K562 (cell line): ENCODE measurements at places on chromosomes 16 and 17.

DNA sequence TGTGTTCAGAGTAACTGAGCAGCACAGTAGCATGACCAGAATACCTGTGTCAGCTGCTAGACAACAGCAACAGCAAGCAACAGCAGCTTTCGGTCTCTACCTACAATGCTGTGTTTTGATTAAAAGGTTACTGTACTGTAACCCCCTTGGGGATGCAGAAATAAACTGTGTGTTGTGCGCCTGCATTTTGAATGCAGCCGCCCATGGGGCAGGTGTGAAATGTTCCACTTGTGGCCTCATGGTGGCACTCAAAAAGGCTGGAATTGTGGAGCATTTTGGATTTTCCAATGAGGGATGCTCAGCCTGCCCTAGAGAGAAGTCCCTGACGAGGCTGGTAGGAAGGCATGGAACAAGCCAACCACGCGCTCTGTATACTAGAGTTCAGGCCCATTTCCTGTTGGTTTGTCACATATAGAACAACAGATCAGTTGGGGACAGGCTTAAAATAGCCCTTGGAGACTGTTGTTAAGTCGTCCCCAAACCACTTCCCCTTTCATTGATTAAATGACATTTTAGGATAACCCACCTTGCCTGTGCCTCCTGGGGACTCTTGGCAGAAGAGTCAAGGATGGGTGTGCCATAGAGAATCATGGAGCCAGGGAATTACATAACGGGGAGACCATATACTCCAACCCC lies 27.1 kb downstream of the SCPEP1 start:
- no peak for DNase-seq

- no peak for DNase-seq
These were observed 19.3 kb downstream of the SPECC1 start for GRCh38 chr17:20028443-20028842.

DNA sequence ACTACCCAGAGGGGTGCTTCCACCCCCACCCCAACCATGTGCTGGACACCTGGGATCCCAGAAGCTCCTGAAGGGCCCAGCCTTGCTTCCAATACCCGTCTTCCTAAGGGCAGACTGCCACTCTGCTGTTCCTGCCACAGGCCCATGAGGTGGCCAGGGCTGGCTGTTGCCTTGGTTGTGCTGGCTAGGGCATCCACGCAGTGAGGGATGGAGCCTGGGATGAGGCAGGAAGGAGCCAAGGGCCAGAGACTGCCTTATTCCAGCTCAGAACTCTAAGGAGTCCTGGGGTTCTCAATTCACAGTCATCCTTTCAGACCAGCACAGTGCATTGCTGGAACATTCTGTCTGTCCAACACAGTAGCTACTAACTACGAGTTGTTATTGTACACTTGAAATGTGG lies 37.8 kb downstream of the BCO1 start:
- DNase-seq = no peak

DNA sequence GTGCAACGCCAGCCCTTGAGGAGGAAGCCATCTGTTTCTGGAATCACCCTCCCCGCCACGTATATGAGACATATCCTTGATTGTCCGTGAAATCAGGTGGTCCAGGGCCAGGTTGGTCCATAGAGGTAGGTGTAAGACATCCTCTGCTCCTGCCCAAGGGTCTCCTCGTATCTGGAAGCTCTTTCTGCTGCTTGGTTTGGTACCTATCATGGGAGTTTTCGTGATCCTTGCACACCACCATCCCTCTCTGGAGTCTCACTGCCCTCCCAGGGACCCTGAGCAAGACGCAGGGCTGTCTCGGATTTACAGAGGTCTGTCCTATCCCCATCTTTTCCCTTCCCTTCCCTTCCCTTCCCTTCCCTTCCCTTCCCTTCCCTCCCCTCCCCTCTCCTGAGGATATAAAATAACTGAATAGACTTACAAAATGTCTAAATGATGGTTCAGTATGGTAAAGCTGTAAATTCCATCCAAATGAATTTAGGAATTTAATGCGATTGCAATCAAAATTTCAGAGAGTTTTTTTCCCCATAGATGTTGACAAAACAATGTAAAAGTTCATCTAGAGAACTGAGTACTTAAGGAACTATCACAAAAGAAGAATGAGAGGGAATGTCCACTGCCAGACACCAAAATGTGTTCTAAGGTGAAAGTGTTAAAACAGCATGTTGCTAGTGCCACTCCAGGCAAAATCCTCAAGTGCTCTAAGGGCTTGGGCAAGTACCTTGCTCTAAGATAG lies 2.0 kb upstream of the CCDC42 start:
- DNase-seq = no peak

DNA sequence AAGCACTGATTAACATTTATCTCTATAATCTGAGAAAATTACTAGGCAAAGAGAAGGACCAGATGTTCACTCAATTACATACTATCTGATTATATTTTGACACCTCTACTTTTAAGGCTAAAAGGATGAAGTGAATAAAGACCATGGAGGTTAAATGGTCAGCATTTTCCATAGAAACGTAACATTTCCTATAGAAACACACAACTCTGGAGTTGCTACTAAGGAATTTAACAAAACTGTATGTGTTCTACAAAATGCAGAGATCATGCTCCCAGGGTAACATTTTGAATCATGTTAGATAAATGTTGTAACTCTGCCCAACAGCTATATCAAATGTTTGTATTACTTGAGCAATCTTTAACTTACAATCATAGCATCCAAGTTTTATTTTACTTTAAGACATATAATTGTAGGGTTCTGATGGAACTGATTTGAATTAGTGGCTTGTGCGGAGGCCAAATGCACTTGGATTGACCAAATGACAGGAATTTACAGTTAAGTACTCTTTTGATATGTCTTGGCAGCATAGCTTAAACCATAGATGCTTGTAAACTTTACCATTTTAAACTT lies 97.7 kb downstream of the RPGRIP1L start:
- DNase-seq = no peak

- no peak for DNase-seq
These were observed 46.3 kb downstream of the METRNL start for GRCh38 chr17:83125515-83126274.

DNA sequence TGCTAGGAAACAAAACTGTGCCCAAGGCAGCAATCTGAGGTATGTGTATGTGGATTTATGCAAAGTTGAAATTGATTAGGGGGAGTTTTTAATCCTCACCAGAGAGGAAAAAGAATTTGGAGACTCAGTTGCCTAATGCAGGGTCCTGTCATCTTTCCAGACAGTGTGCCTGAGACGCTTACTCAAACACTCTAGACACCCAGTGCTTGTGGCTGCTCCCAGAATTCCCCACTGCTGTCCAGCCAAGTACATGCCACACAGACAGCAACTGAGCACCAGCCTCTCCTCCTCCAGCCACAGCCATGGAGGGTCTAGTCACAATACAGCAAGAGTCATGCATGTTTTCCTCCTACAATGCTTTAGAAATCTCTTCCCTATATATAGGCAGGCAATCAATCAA lies 118.1 kb downstream of the HIC1 start:
- no peak for DNase-seq

- no peak for DNase-seq
These were observed 146.1 kb downstream of the GAS7 start for GRCh38 chr17:10052106-10052813.

- peak; percentile 54 for DNase-seq
These were observed 15.1 kb downstream of the SAMD14 start for GRCh38 chr17:50114849-50115357.

DNA sequence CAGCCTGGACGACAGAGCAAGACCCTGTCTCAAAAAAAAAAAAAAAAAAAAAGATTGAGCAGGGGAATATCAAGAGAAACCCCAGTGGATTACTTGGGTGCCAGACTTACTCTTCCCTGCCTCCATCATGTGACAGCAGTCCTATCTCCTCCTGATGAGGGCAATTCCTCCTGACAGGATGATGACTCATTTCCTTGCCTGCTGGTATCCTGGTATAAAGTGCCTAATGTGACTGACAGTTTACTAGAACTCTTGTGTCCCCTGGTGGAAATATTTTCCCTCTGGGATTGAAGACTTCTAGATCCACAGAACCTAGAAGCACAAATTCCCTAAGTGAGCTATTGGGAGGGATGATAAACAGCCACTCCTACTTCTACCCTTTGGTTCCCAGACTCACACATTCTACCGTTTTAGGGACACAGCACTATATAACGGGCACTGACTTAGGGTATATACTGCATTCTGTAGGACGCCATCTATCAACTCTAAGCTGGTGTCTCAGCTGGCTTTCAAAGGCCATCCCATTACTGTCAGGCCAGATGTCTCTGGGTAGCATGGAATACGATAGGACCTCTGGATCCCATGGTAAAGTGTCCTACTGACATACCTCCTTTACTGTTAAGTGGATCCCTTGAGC lies 114.6 kb upstream of the MED13 start:
- peak; percentile 46 for DNase-seq

GRCh38 chr17:75888484-75888883 lies 8.3 kb downstream of the TRIM65 start:
- DNase-seq = no peak

DNA sequence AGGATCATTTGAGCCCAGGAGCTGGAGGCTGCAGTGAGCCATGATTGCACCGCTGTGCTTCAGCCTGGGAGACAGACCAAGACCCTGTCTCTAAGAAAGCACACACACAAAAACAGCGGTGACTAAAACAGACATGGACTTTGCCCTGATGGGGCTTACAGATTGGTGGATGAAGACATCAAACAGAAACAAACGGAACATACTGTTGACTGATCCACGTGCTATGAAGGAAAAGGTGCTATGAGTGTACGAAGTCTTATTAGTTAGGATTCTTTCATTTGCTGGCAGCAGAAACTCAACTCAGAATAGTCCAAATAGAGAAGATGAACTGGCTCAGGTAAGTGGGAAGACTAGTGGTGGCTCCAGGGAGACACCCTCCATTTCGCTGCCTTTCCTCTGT lies 309.8 kb upstream of the N4BP1 start:
- DNase-seq = no peak

DNA sequence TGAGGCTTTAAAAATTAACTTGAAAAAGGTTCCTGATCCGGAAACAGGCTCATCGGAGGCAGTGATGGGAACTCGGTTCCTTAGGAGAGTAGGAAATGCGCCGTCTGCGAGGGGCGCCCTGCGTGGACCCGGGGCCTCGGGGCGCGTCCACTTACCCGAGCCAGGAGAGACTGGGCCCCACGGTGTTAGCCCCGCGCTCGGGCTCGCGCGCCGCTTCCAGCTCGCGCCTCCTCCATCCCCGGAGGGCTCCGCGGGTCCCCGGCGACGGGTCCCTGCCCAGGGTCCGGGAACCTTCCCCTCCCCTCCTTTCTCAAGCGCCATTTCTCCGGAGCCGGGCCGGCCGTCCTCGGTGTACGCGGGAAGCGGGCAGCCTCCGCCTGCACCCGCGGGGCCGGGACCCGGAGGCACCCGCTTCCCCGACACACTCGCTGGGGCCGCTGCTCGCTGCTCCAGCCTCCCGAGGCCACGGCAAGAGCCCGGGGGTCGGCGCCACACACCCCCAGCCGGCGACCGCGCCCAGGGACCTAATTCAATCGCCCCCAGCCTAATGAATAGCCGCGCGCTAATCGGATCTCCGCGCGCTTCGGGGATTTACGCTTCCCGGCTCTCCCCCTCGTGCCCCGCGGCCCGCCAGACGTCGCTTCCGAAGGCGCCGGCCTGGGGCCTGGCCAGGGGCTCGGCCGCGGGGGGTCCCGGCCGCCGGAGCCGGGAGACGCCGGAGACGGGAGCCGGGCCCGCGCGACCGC lies 2.2 kb upstream of the BAHCC1 start:
- DNase-seq = no peak

DNA sequence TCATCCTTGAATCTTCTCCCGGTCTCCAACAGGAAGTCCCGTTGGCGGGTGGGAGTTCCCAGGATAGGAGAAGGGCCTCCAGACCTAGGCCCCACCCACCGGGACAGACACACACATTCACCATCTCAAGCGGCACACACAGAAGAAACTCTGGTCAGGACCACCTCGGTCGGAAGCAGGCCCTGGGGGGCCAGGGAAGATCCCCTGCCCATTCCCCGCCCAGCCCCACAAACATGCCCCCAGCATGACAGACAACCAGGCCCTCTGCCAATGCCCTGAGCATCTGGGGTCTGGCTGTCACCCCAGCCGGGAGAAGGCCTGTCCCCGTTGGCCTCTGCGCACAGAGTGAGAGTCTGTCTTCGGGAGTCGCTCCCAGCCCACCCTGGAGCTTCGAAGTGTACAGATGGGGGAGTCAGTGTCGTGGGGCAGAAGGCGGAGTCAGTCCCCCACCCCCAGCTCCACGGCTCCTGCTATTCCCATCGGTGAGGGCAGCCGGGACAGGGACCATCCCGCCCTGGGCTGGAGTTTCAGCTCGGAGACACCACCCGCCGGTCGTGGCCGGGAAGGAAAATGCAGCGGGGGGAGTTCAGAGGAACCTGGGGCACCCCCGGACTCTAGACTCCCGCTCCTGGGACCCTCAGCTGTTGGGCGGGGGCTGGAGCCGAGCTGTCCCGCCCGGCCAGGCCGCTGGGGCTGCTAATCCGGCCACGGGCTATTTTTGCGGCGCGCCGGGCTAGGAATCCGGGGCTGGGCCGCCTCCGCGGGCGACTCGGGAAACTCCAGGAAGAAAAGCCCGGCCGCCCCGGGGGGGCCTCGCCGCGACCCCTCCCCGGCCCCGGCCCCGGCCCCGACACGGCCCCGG lies 660 bp downstream of the RHBDF1 start:
- peak; percentile 64 for DNase-seq

DNA sequence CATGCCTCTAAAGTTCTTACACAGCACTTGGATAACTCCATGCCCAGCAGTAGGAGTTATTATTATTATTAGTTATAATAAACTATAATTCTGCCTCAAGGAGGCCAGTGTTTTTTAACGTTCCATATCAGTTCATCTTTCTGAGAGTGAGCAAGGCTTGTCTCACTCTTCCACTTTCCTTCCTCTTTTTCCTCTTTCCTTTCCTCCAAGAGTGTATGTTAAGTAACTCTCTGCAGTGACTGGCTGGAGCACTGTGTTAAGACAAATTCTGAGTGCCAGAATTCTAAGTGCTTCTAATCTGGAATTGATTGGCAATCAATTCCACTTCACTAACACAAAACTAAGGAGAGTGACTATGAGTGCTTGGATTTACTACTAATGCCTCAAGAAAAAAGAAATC lies 16.4 kb downstream of the CLEC19A start:
- DNase-seq = no peak

DNA sequence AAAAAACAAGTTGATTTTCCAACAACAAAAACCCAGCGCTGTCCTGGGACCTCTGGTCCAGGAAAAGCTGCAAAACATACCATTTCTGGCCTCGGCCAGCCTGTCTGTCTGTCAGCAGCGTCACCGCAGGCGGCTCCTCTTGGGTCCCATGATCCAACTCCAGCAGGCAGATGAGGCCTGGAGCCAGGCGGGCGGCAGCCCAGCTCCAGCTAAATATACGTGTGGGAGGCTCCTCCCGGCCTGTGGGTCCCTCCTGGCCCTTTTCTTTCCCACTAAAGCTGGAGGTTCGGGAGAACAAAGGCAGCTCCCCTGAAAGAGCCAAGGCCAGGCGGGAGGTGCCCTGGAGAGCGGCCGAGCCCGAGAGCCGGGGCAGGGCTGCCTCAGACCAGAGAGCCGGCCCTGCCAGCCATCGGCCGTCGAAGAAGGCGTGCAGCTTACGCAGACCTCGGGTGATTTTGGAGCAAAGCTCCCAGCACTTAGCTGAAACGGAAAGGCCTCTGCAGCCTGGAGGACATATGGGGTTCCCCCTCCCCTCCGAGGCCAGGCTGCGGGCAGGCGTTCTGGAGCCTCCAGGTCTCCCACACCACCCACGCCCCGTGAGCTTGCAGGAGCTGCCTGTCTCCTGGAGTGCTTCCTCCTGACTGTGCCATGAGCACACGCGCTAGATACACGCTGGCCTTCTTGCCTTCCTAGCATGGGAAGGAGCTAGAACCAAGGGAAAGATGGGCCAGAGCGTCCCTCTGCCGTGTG lies 19.9 kb upstream of the JPH3 start:
- DNase-seq = peak; percentile 21

- DNase-seq = peak; percentile 19
These were observed 4.8 kb upstream of the SHISA9 start for GRCh38 chr16:12896562-12896961.

- no peak for DNase-seq
These were observed 3.3 kb downstream of the MT1H start for GRCh38 chr16:56672761-56673536.
